ENCODE measurements at places on chromosomes 5 and 9.

- DNase-seq = no peak
Observed at GRCh38 chr5:142820447-142820846, 50.3 kb downstream of the ARHGAP26 start.

DNA sequence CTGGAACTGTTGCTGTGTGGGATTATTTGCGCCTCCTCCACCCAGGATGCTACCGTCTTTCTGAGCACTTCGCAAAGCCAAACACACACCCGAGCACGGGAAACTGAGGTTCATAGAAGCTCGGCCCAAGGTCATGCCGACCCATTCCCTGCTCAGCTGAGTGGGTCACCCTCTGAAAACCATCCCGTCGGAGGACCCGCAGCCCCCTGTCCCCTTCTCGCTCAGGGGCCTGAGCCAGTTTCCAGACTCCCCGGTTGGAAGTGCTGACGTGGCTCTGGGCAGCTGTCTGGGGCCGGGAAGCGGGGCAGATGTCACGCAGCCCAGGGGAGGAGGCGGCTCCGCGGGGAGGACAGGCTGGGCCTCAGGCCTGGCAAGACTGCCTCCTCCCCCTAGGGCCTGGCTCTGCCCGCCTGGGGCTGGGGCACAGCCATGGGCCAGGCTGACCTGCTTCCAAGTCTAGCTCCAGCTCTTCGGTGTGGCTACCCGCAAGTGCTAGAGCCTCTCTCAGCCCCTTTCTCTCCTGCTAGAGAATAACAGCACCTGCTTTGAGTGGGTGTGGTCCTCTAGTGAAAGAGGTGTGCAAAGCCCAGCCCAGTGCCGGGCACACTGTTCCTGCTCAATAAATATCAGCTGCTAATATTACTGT lies 9.9 kb upstream of the CXXC5 start:
- DNase-seq = peak; percentile 56

DNA sequence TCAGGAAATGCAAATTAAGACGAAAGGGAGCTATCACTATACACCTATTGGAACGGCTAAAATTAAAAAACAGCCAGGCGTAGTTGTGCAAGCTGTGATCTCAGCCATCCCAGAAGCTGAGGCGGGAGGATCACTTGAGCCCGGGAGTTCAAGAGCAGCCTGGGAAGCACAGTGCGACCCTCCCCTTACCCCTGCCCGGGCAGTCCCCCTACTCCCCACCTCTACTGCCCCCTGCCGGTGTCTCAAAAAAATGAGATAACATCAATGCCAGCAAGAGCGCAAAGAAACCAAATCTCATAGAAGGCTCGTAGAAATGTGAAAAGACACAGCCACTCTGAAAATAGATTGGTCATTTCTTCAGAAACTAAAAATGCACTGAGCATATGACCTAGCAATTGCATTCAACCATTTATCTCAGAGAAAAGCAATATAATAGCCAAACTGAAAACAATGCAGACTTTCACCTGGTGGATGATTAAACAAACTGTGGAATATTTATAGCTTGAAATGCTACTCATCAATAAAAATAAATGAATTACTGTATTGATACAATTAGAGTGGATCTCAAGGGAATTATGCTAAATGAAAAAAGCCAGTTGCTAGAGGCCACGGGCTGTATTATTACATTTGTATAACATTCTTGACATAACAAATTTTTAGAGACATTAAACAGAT lies 20.6 kb downstream of the OR2V2 start:
- DNase-seq = peak; percentile 2

- no peak for DNase-seq
Observed at GRCh38 chr5:67211926-67212325, 15.3 kb upstream of the CD180 start.

- peak; percentile 27 for DNase-seq
Observed at GRCh38 chr5:57221049-57221568, 47.2 kb downstream of the GPBP1 start.

DNA sequence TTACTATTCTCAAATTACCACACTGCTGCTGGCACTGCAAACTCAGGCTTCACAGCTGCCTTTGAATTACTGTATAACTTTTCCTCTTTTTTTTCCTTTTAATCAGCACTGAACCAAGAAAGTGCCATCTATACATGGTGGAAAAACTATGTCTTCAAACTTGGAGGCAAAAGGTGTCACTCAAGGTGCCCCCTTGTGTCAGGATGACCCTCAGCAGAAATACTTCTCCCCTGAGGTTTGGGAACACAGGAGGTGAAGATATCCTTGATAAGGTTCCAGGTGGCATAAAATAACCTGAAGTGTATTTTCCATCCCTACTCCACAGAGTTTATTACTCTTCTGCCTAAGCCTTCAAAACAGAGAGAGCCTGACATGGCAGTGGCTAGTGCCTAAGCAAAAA lies 14.5 kb downstream of the FRMD3 start:
- DNase-seq = peak; percentile 89

DNA sequence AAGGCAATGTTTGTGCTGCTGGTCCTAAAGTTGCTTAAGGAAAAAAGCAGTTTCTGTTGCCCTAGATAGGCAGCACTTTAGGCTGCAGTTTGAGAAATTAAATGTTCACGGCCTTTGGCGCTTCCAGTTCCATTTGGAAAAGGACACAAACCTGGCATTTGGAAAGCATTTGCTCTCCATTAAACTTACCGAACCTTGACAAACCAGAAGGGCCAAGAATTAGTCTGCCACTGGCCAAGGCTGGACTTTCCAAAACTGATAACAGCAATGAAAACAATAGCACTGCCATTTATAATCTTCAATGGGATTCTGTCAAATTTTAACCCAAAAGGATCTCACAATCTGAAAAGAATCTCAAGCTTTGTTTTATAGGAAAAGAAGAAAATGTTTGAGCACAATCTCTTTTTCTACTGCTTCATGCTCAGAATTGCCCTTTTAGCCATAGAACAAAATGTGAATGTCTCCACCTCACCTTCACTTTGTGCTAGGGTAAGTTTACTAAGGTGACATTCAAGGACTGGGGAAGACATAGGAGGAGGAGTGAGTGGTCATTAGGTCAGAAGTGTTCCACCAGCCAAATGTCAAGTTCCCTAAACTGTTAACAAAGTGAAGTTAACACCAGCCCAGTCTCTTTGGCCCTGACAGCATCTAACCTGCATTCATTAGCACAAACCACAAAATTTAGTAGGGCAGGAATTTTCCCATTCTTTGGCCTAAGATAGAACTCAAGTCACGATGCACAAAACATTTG lies 583.4 kb upstream of the DMAC1 start:
- DNase-seq = no peak

DNA sequence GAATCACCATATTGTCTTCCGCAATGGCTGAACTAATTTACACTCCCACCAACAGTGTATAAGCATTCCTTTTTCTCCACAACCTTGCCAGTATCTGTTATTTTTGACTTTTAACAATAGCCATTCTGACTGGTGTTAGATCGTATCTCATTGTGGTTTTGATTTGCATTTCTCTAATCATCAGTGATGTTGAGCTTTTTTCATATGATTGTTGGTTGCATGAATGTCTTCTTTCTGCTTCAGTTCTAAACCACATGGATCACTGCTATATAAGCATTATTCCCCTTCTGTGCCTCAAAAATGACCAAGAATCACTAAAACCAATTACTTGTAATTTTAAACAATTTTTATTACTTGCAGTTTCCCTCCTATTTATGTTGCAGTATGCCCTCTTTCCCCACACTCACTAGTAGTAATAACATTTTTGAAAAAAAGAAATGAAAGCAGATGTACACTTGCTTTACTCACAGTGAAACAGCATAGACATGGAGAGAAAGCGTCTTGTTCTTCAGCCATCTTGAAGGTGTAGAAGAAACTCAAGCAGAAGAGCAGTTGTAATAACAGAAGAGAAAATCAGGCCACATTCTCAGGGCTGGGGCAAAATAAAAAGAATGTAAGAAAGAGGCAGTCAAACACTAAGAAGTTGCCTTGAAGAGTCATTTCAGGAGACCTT lies 4.5 kb upstream of the TMEM252 start:
- DNase-seq = no peak

DNA sequence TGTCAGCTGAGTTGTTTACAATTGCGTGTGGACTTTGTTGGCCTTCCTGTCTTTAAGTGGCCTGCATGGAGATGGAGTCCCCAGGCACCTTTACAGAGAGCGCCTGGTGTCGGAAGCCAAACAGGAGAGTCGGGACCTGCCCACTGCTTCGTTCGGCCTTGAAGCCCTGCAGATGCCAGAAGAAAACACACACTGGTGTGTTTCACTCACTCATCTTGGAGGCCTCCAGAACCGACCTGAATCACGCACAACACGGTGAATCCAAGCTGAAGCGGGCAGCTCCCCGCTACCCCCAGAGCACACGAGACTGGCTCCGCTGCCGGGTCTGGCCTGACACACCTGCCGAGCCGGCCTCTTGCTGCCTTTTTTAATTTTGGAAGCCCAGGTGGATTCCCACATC lies 419.4 kb upstream of the IRX4 start:
- DNase-seq = no peak

GRCh38 chr5:162391833-162392232 lies 324.3 kb downstream of the GABRG2 start:
- DNase-seq = no peak

GRCh38 chr9:18890372-18890771 lies 142.6 kb downstream of the SAXO1 start:
- DNase-seq = peak; percentile 38

DNA sequence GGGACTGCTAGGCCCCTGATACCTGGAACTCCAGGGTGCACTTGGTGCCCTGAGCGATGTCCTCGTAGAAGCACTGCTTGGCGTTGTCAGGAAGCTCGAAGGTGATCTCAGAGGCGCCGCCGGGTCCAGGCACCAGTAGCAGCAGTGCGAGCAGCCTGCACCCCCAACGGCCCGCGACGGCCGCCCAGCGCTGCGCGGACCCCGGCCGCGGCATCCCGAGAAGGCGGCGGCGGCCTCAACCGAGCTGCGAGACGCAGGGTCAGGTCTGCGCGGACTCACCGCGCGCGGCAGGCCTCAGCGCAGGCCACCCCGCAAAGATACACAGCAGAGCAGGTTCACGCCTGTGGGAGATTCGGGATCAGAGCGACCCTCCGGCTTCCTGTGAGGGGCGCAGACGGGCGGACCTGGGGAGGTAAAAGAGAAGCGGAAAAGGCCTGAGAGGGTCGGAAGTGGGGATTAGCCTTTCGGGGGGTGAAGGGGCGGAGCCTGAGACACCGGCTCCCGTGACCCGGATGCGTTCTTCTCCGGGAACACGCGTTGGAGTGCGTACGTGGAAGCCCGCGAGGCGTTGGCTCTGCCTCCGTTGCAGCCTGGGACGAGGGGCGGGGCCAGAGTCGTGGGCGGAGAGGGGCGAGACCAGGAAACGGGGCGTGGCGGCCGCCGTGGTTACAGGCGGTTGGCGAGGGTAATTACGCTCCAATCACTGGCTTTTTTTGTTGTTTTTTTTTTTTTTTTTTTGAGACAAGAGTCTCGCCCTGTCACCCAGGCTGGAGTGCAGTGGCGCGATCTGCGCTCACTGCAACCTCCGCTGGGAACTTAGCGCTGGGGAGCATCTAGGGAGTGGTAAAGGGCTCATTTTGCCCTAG lies at the start of gene TMED7:
Gene TMED7, minus strand, starts transcription at position 458 of the 866 bp plus-strand sequence. Its CDS starts 244 bp downstream, at position 214.
- peak; percentile 89 for DNase-seq
